Calu3 (cell line): ENCODE measurements at places on chromosomes 6 and 20. TPM values are rescaled to one million over a fixed set of nuclear protein-coding genes. Genes with fewer than 3 reads are reported as not detected.
A peak's percentile ranks its signal among the peaks of the same experiment; 100 is the strongest.

- H3K27ac ChIP-seq = peak overlapping the region; percentile 82
- DNase-seq = peak; percentile 81
- H3K4me3 ChIP-seq = peak overlapping the region; percentile 46
- no peaks in the 10 kb centered on the region for H3K27me3 ChIP-seq
These were observed 97.7 kb upstream of the VGLL2 start for GRCh38 chr6:117167520-117168271.

- H3K4me3 ChIP-seq = no peak overlapping the region
- H3K36me3 ChIP-seq = peaks cover 14% of the 10 kb centered on the region
- H3K4me1 ChIP-seq = peaks cover 52% of the 10 kb centered on the region
- no peak overlapping the region for H3K27ac ChIP-seq
These were observed 28.5 kb upstream of the PIM1 start for GRCh38 chr6:37141281-37142049.

DNA sequence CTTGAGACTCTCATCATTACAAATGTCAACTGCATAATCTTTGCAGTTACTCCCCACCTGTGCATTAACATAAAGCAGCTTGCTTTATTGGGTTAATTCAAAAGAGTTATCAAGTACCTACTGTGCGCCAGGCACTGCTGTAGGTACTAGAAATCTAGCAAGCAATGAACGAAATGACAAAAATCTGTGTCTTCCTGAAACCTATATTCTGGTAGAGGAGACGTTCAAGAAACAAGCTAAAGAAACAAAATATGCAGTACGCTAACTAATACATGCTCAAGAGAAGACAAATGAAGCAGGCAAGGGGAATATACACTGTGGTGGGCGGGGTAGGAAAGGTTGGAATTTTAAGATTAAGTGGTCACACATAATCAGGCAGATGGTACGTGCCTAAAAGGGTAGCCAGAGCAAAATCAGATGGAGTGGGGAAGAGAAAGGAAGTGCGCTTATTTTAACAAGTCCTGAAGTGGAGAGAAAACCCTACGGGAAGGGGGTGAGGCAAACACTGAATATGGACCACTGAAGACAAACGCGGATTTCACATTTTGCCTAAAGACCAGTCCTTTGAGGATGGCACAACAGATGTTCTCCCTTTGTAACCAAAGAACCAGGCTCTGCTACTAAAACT lies 1.2 kb downstream of the ELOVL2 start:
- H3K27ac ChIP-seq = no peak overlapping the region
- H3K36me3 ChIP-seq = peaks cover 5% of the 10 kb centered on the region
- peaks cover 12% of the 10 kb centered on the region for H3K27me3 ChIP-seq
- DNase-seq = no peak

- H3K4me3 ChIP-seq = peak overlapping the region; percentile 87
- peaks cover 70% of the 10 kb centered on the region for H3K36me3 ChIP-seq
- peaks cover 27% of the 10 kb centered on the region for H3K4me1 ChIP-seq
- DNase-seq = peak; percentile 63
These were observed 58.4 kb downstream of the TRIM38 start for GRCh38 chr6:26021001-26021349.

GRCh38 chr6:75230484-75231325 lies 12.9 kb downstream of the COX7A2 start:
- no peaks in the 10 kb centered on the region for H3K27me3 ChIP-seq
- no peaks in the 10 kb centered on the region for H3K4me1 ChIP-seq
- H3K4me3 ChIP-seq = no peak overlapping the region
- peak; percentile 51 for DNase-seq

GRCh38 chr20:45944151-45944964 lies 9.9 kb downstream of the PCIF1 start:
- no peak overlapping the region for H3K27ac ChIP-seq
- no peaks in the 10 kb centered on the region for H3K4me1 ChIP-seq
- no peak overlapping the region for H3K4me3 ChIP-seq
- no peaks in the 10 kb centered on the region for H3K27me3 ChIP-seq

- no peak overlapping the region for H3K4me3 ChIP-seq
- no peaks in the 10 kb centered on the region for H3K27me3 ChIP-seq
- DNase-seq = no peak
- H3K36me3 ChIP-seq = no peaks in the 10 kb centered on the region
- H3K27ac ChIP-seq = no peak overlapping the region
These were observed 38.6 kb downstream of the ATXN1 start for GRCh38 chr6:16722630-16723029.

GRCh38 chr20:63556873-63557478 lies 3.0 kb downstream of the FNDC11 start:
- H3K4me1 ChIP-seq = no peaks in the 10 kb centered on the region
- no peak for DNase-seq
- peaks cover 75% of the 10 kb centered on the region for H3K36me3 ChIP-seq
- H3K27me3 ChIP-seq = peaks cover 8% of the 10 kb centered on the region
- no peak overlapping the region for H3K4me3 ChIP-seq

- H3K27me3 ChIP-seq = no peaks in the 10 kb centered on the region
- H3K4me3 ChIP-seq = no peak overlapping the region
- no peak for DNase-seq
- no peaks in the 10 kb centered on the region for H3K36me3 ChIP-seq
These were observed 334.0 kb upstream of the NT5E start for GRCh38 chr6:85115876-85116275.

- no peak overlapping the region for H3K27ac ChIP-seq
- peaks cover 71% of the 10 kb centered on the region for H3K27me3 ChIP-seq
- no peaks in the 10 kb centered on the region for H3K4me1 ChIP-seq
These were observed 290.2 kb downstream of the PHACTR1 start for GRCh38 chr6:13006578-13007300.

- H3K27ac ChIP-seq = no peak overlapping the region
- H3K4me3 ChIP-seq = no peak overlapping the region
- no peaks in the 10 kb centered on the region for H3K36me3 ChIP-seq
- no peaks in the 10 kb centered on the region for H3K4me1 ChIP-seq
- DNase-seq = no peak
These were observed 100.5 kb upstream of the SLC22A23 start for GRCh38 chr6:3557336-3557735.

GRCh38 chr6:147176795-147177194 lies 27.4 kb upstream of the STXBP5 start:
- no peaks in the 10 kb centered on the region for H3K27me3 ChIP-seq
- no peak for DNase-seq
- H3K27ac ChIP-seq = no peak overlapping the region
- H3K36me3 ChIP-seq = no peaks in the 10 kb centered on the region

- no peak overlapping the region for H3K4me3 ChIP-seq
- no peak overlapping the region for H3K27ac ChIP-seq
- no peaks in the 10 kb centered on the region for H3K27me3 ChIP-seq
- no peak for DNase-seq
- H3K36me3 ChIP-seq = no peaks in the 10 kb centered on the region
These were observed 153.1 kb downstream of the GMPR start for GRCh38 chr6:16391451-16391912.

DNA sequence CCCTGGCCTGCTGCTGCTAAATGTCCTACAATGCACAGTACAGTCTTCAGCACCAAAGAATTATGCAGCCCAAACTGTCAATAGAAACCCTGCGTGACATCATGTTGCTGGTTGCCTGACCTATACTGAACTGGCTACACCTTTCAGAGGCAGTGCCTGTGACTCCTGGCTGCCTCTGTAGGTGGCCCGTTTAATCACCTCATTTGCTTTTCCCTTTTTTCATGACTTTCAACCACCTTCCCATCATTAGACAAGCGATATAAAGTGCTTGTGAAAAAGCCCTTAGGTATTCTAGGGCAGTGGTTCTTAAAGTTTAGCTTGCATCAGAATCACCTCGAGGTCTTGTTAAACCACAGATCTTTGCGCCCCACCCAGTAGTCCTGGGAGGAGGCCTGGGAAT lies 33.0 kb upstream of the RIPOR2 start:
- no peaks in the 10 kb centered on the region for H3K4me1 ChIP-seq
- no peak overlapping the region for H3K4me3 ChIP-seq
- DNase-seq = no peak
- H3K36me3 ChIP-seq = no peaks in the 10 kb centered on the region
- no peaks in the 10 kb centered on the region for H3K27me3 ChIP-seq
- no peak overlapping the region for H3K27ac ChIP-seq

- no peak overlapping the region for H3K27ac ChIP-seq
- no peak overlapping the region for H3K4me3 ChIP-seq
- H3K27me3 ChIP-seq = no peaks in the 10 kb centered on the region
These were observed 14.5 kb downstream of the ADISSP start for GRCh38 chr20:3753098-3753497.

Gene TCP11
- total RNA-seq = not detected in 2 replicates

Gene PHACTR1
- 0.21 TPM in 1 of 2 replicates, not detected in the other for total RNA-seq

Gene NAPB
- total RNA-seq = 4.6 and 4.8 TPM in 2 replicates

Gene OVOL2
- total RNA-seq = 7.4 and 8.4 TPM in 2 replicates

Gene DCDC2
- 80.4 and 91.8 TPM in 2 replicates for total RNA-seq

Gene DNAH8
- total RNA-seq = 0.05 TPM in 1 of 2 replicates, not detected in the other

Gene TOX2
- not detected in 2 replicates for total RNA-seq
